ENCODE measurements at places on chromosomes 5 and 9.

DNA sequence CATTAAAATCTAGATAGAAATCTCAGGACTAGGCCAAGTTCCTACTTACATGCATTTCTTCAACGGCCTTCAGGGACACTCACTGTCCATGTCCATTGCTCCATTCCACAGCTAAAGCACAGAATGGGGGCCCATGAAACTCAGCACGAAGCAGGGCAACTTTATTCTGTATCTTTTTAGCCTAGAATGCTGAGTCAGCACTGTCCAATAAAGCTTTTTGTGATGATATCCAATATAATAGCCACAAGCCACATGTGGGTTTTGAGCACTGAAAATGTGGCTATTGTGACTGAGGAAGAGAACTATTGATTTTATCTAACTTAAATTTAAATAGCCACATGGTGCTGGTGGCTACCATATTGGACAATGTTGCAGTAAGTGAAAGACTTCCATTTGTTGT, 21.6 kb downstream of the OTP start:
- DNase-seq, result no peak

DNA sequence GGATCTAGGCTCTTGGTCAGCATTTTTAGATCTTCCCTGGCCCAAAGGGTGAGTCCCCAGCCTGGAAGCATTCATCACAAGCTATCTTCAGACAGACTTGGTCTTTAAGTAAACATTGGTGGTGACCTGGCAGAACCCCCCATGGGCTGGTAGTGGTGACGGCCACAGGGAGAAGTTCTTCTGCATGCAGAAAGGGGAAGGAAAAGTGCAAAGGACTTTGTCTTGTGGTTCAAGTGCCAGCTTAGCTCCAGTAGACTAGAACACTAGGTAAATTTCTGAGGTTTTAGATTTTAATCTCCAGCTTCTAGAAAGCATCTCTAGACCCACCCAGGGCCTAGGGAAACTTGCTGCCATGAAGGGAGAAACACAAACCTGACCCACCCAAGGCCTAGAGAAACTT, 584.0 kb downstream of the CHSY3 start:
- DNase-seq, result no peak

- no peak for DNase-seq
These were observed 12.7 kb downstream of the PLK2 start for GRCh38 chr5:58447226-58447625.

- no peak for DNase-seq
These were observed 157.0 kb downstream of the GABBR2 start for GRCh38 chr9:98551511-98552286.

GRCh38 chr9:18466101-18466500, 7.9 kb upstream of the ADAMTSL1 start:
- DNase-seq, result no peak

DNA sequence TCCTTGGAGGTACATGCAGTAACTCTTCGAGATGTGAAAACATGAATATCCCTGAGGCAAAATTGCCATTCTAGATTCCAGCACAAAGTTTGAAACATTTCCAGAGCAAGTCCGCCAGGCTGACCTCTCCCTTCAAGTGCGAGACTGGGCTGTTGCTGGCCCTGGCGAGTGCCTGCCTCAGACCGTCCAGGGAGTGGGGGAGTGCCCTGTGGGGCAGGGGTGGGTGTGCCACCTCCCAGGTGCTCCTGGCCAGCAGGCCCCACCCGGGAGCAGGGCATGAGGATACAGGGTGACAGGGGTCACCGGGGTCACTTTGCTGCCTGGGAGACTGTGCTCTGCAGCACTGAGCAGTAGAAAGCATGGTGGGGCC, 199.9 kb downstream of the AOPEP start:
- no peak for DNase-seq

GRCh38 chr5:53200306-53200705, 90.7 kb upstream of the MOCS2 start:
- no peak for DNase-seq

GRCh38 chr9:79007701-79008483, 563.9 kb upstream of the TLE4 start:
- no peak for DNase-seq

DNA sequence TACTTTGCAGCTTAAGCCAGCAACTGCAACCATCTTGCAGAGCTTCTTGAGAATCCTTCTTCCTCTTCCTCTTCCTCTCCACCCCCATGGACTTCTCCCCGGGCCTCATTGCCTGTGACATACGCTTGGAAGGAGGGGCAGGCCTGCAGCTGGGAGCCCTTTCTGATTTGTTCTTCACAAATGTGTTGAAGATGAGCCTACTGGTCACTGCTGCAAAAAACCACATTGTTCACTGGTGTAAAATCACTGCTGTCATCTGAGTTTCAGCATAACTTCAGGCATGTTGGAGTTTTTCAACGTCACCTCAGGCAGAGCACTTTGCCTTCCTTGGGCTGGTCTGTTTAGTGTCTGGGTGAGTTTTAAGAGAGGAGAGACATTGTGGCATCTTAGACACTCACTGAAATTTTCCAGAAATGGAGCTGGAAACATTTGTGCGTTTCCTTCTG, 7.9 kb downstream of the TJP2 start:
- no peak for DNase-seq

- no peak for DNase-seq
These were observed 169.9 kb downstream of the NNT start for GRCh38 chr5:43772764-43773477.

GRCh38 chr5:79630444-79630843, 18.2 kb downstream of the TENT2 start:
- DNase-seq, result no peak

- DNase-seq, result no peak
These were observed 822.7 kb upstream of the DMAC1 start for GRCh38 chr9:8622222-8622802.

GRCh38 chr5:68898951-68899471, 194.8 kb upstream of the SLC30A5 start:
- DNase-seq, result no peak

- DNase-seq, result no peak
These were observed 67.3 kb downstream of the DOCK8 start for GRCh38 chr9:281741-282645.

- no peak for DNase-seq
These were observed 132.7 kb downstream of the MPDZ start for GRCh38 chr9:13146840-13147239.

DNA sequence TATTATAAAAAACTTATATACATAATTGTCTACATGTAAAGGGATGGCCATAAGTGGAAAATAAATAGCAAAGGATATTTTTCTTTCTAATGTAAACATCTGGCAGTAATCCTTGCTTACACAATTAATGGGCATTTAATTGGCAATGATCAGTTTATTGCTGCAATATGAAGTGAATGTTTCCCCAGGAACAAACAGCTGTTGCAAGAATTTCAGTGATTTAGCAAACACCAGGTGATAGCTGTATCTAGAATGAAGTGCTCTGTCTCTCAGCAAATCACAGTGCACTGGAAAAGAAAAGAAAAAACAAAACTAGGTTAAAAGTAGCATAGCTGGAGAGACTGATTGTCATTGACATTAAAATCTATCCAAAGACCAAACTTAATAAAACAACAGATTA, 594.5 kb upstream of the ARRDC3 start:
- no peak for DNase-seq

DNA sequence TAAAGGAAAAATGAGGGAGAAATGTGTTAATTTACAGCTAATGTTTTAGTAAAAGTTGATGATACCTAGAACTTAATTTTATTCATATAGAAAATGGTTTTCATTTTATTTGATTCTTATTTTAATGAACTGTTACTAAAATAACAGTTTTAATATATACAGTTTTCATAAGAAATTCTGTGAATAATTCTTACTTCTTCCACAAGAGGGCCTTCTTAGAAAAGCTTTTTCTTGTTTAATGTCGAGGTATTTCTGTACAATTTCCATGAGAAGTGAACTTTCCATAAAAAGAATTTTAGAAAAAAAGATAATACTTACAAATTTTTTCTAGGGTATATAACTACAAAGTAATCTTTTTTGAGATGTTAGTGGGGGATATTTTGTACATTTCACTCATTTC, 73.9 kb downstream of the KLF9 start:
- no peak for DNase-seq

DNA sequence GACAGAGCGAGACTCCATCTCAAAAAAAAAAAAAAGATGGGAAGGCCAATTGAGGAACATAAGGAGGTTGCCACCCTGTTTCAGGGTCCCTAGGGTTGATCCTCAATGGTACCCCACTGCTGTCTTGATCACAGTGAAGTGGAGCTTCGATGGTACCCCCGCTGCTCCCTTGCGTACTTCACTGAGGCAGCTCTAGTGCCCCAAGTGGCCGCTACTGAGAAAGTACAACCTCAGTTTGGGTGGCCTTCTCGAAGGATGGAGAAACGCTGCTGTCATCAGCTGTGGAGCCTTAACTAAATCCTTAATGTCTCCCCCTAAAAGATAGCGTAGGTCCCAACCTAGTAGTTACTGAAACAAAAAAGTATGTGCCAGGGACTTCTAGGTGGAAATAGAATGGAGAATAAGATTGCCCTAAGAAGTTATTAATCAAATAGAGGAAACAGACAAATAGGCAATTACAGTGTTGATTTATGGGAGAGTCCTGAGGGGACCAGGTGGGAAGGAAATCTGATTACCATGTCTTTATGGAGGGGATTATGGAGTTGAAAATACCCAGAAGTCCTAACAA, 6.3 kb downstream of the TESK1 start:
- no peak for DNase-seq

DNA sequence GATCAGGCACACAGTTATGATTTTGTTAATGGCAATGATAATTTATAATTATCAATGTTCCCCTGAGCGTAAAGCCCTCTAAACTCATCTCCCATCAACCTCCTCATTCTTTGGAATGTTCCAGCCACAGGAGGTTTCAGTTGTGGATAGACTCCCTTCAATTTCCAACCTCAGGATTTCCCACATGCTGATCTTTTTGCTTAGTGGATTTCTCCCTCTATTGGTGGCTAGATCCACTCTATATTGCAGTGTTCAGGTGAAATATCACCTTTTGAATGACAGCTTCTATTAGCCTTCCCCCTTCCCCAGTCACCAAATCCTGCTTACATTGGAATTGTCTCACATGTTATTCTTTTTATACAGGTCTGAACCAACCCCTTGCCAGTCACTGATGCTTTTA, 113.9 kb downstream of the CDH10 start:
- DNase-seq, result no peak

GRCh38 chr9:70218767-70219166, 40.0 kb upstream of the SMC5 start:
- no peak for DNase-seq

DNA sequence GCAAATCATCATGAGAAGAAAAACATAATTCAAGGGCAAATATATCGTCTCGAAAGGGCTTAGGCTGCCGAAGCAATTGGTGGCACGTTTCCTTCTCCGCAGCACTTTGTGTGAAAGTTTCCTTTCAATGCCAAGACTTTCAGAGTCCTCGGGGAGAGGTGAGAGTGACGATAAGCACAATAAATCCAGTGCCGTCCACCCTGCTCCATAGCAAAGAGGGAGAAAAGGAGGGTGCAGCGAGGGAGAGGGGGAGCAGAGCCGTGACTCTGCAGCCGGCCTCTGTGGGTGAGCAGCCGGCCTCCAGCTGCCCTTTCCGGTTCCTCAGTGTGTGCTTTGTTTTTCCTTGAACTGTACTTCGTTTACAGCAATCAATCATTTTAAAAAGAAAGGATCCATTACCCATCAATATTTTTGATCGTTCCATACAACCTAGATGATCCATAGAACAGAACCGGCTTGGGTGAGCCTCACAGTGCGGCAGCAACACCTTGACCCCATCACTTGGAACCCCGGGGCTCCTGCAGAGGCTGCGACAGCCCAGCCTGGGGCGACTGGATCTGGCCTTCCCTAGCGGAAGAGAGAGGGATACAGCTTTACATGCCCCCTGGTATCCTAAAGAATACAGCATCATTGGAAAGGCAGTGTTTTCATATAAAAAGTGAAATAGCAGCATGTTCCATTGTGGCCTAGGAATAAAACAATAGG, 247.0 kb upstream of the IRX4 start:
- no peak for DNase-seq

DNA sequence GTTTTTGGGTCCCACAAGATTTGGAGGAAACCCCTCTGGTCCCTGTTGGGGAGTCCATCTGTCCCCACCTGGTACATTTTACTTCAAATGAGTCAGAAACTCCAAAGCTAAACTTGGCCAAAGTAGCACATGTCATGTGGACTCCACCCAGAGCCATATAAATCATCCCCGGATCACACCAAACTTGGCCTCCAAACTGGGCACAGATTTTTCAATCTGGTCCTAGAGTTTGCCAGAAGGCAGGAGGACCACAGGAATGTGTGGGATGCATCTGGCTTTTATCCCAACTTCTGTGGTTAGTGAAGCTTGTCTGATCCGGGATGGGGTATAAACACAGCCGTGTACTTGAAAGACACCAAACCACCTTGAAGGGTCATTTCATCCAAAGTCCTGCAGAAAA, 66.3 kb downstream of the MAT2B start:
- no peak for DNase-seq
